Occipital lobe (tissue), 3 donors: ENCODE measurements at places on chromosomes 12 and 14. TPM values are rescaled to one million over a fixed set of nuclear protein-coding genes. Genes with fewer than 3 reads are reported as not detected.
A peak's percentile ranks its signal among the peaks of the same experiment; 100 is the strongest.

DNA sequence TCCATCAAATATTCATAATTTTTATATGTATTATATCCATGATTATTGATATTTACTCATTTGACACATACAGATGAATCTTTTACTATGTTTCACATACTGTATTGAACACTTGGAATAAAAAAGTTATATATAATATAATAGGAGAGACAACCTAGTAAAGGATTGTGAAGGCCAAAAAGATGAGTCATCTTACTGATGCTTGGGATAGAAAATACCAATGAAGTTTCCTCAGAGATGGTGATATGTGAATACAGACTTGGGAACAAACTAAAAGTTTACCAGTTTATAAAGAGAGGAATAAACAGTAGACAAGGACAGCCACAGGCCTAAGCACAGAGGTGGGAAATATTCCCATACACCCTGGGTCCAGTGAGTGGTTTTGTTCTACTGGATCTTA, 743.9 kb upstream of the FLRT2 start:
- no peak for DNase-seq

- DNase-seq: no peak
These were observed 113.7 kb downstream of the RAD51B start for GRCh38 chr14:67933266-67933665.

The BDKRB1 gene
- not detected for total RNA-seq

The KRT2 gene
- total RNA-seq: not detected

GRCh38 chr12:112121780-112122565, 3.4 kb upstream of the TRAFD1 start:
- peak; percentile 55 for DNase-seq

The GRIN2B gene
- total RNA-seq: 144 TPM

The ADIPOR2 gene
- total RNA-seq: 35.7 TPM

DNA sequence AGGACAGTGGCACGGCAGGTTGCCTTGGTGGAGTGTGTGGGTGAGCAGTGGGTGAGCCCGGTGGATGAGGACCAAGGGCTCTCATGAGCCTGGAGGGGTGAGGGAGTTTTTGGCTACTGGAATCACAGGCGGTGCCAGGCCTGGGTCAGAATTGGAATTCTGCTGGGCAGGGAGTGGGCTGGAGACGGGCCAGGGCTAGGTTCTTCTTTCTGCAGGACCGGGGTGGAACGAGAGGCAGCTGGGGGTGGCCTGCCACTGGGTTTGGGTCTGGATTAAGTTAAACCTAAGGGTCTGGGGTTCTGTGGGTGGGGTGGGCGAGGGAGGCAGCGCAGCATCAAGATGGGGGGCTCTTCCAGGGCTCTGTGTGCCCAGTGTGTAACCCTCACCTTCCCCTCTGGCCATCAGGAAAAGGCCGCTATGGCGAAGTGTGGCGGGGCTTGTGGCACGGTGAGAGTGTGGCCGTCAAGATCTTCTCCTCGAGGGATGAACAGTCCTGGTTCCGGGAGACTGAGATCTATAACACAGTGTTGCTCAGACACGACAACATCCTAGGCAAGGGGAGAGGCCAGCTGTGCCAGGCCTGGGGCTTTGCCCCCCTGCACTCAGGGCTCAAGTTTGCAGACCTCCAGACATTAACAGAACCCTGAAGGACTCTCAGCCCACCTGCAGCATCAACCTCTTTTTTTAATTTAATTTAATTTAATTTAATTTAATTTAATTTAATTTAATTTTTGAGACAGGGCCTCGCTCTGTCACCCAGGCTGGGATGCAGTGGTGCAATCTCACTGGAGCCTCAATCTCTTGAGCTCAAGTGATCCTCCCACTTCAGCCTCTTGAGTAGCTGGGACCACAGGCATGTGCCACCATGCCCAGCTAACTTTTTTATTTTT, 7.0 kb downstream of the ACVRL1 start:
- DNase-seq: no peak

DNA sequence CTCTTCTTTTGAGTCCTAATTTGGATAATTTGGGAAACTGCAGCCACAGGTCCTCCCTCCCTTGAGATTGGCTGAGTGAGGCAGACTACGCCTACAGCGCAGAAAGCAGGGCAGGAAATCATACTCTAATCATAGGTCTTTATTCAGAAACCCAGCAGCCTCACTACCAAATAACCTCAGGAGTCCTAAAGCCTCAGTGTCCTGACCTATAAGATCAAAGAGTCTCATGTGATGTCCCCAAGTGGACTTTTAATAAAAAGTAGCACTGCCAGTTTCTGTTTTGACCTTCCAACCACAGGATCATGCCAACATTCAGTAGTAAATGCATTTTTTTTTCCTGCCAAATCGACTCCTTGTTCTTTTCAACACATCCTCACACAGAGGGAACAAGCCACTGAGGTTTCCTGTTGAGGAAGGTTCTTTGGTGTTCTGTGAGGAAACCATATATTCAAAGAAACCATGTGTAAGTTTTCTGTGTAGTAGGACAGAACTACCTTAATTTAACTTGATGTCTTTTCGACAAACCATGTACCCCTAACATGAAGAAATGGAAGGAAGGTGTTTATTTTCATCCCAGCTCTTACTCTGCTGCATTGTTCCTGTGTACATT, 72.2 kb downstream of the VCPKMT start:
- no peak for DNase-seq

- DNase-seq: no peak
These were observed 14.3 kb downstream of the CHGA start for GRCh38 chr14:92937051-92937937.

DNA sequence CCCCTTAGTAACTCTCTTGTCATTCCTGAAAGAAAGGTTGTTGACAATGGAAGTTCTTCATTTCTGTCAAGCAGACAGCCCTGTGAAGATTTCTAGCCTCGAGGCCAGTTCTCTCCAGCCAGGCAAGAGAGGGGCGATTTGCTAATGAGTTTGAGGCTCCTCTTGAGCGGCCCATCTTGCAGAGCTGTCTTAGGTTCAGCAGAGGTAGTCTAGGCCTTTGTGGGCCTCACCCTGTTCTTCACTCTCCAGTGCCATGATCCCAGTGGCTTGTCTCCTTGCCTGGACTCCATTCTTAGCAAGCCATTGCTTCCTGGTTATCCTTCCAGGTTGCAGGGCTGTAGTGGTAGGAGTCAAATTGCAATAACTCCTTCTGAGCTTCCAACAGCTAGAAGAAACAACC, 9.7 kb downstream of the TPH2 start:
- no peak for DNase-seq
